Stimulated activated effector memory CD8-positive, alpha-beta T cell treated with anti-CD3 and anti-CD28 coated beads, Interleukin-12 subunit alpha, Interleukin-12 subunit beta, amount 100 ng/mL, for 72 hours (primary cell): ENCODE measurements at places on chromosomes 4 and X.

- DNase-seq: no peak
These were observed 51.7 kb upstream of the C1QTNF7 start for GRCh38 chr4:15376145-15376544.

GRCh38 chr4:187070158-187070557 lies 346.5 kb upstream of the FAT1 start:
- no peak for DNase-seq

GRCh38 chrX:47560179-47560933 lies 649 bp upstream of the ARAF start:
- no peak for DNase-seq

- DNase-seq: no peak
These were observed 155.8 kb downstream of the PPP3CA start for GRCh38 chr4:101191302-101192098.

GRCh38 chr4:155032521-155033229 lies 175.8 kb upstream of the NPY2R start:
- no peak for DNase-seq

GRCh38 chr4:161702287-161702686 lies 461.5 kb downstream of the FSTL5 start:
- DNase-seq: no peak

DNA sequence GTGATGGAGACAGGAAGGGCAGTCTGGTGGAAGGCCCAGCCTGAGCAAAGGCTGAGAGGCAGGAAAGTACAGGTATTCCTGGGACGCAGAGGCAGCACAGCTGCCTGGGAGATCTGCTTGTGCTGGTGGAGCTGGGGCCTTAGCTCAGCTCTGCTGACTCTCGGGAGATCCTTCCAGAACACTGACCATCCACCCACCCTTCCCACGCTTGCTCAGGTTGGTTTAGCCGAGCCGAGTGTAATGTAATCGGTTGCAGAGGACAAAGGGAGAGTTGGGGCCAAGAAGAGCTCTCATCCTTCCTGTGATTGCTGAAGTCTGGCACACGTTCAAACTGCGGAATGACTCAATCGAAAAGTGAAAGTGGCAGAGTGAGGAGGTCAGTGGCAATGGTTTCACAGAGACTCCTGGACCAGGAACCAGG lies 43.1 kb upstream of the GPR78 start:
- no peak for DNase-seq

GRCh38 chrX:148412006-148412405 lies 88.4 kb upstream of the AFF2 start:
- DNase-seq: no peak

- no peak for DNase-seq
These were observed 621.1 kb downstream of the BCOR start for GRCh38 chrX:39476604-39477021.

DNA sequence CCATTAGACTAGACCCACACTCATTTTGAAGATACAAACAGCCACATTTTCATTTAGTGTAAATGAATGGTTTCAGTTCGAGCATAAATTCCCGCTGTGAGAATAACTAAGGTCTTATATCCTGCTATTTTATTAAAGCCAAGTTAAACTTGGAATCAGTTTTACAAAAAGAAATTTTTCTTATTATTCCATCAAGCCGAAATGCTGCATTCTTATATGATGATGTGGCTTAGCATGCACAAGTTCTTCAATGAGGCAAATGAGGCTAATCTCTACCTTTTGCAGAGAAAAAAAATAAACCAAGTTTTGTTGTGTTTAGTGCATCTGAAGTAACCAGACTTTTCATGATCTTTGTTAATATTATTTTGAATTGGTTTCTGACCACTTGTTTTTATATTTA lies 953.9 kb upstream of the PCDH10 start:
- DNase-seq: no peak

- no peak for DNase-seq
These were observed 40.9 kb downstream of the KDM6A start for GRCh38 chrX:44913656-44914531.

GRCh38 chr4:62898115-62898514 lies 1511.1 kb downstream of the TECRL start:
- DNase-seq: no peak

- no peak for DNase-seq
These were observed 11.0 kb upstream of the EIF4E start for GRCh38 chr4:98939892-98940298.

DNA sequence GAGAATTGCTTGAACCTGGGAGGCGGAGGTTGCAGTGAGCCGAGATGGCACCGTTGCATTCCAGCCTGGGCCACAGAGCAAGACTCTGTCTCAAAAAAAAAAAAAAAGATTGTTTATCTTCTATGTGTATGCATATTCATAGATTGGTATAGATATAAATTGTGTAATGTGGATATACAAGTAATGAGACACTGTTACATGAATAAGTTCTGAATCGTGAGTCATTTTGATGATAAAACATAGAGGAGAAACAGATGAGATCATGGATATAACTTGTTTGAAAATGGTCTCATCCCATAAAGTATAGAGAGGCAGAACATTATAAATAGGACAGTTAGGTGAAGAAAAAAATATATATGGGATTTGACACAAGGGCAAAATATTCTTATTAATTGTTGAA lies 628.0 kb downstream of the IL1RAPL1 start:
- no peak for DNase-seq

- no peak for DNase-seq
These were observed 1999.1 kb upstream of the ADGRL3 start for GRCh38 chr4:59200992-59201391.

DNA sequence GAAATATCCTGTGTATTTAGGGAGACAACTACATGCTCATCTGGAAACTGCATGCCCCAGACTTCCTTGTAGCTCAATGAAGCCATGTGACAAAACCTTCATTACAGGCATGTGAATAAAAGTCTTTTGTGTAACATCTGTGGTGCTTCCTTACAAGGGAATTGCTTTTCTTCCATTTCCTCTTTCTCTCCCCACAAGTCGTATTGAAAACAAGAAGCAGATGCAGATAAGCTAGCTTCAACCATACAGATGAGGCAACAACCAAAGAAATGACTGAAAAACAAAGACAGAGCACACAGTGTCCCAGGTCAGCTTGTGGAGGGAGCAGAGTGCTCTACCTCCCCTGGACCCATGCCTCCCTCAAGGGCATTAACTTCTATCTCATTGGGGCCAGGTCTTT lies 115.8 kb upstream of the INPP4B start:
- no peak for DNase-seq

GRCh38 chr4:121030131-121030530 lies 42.2 kb downstream of the NDNF start:
- DNase-seq: no peak

DNA sequence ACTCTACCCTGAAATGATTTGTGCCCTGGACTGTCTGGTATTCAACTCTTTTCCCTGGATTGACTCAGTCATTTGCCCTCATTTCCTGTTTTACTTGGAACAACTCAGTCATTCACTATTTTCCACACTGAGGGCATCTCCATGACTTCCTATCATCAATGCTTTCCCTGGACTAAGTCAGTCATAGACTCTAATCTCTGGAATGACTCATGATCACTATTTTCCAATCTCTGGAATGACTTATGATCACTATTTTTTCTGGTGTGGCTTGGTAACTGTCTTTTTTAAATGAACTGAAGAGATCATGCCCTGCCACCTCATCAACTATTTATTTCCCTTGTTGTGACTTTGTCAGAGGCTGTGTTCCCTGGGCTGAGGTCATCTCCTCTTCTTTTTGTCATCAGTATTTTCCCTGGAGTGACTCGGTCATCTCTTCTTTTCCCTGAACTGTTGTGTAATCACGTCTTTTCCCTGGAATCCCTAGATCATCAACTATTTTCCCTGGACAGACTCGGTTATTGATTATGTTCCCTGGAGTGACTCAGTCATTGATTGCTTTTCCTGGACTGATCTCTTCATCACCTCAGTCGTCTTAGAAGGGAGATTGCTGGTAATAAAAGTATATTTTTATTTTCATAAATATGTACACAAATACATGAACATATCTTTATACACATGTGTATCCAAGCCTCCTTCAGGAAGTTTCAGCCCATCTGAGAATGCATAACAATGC lies 327.1 kb upstream of the VCX start:
- no peak for DNase-seq

DNA sequence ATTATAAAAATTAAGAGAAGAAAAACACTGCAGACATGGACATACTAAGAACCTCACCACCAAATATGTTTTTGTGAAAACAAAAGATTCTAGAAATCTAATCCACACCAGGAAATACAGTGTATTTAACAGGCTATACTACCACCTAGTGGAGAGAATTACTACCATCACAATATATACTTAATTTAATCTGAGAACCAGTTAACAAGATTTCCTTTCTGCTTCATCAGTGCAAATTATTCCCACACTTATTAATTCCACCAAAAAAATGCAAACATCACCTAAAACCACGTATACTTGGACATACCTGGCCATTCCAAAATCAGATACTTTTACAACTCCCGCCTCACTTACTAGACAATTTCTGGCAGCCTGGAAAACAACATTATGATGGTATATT lies 7.0 kb upstream of the TXK start:
- DNase-seq: no peak

DNA sequence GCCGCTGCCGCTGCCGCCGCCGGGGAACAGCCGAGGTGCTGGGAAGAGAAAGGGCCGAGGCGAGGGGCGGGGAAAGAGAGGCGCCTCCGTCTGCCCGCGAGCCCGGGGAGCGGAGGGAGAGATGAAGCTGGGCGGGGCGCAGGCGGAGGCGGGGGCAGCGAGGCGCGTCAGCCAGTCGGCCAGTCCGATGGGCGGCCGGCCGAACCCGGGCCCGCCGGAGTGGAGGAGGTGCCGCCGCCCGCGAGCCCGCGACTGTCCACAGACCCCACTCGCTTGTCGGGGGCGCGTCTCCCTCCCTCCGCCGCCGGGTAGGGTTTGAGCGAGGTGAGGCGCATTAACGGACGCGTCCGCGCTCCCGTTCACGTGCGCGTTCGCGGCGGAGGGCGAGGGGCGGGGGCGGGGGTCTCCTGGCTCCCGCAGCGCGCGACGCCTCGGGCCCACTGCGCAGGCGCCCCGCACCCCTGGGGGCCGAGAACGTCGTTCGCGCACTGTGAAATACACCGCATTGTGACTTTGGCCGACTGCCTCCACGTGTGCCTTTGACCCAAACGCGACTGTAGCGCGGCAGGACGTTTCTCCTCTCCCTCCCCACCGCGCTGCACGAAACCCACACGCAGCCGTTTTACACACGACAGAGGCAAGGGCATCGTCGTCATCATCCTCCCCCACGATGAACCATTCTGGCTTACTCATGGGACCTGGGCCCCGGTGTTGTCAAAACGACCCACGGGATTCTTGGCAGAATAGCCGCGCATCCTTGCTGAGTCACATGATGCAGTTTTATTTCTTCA lies at the start of gene NUDT11:
Gene NUDT11, minus strand, starts transcription at position 92 of the 791 bp plus-strand sequence. CDS start 148 bp downstream, outside the sequence.
- peak; percentile 11 for DNase-seq

- DNase-seq: no peak
These were observed 555.4 kb upstream of the PITX2 start for GRCh38 chr4:111178231-111178630.

DNA sequence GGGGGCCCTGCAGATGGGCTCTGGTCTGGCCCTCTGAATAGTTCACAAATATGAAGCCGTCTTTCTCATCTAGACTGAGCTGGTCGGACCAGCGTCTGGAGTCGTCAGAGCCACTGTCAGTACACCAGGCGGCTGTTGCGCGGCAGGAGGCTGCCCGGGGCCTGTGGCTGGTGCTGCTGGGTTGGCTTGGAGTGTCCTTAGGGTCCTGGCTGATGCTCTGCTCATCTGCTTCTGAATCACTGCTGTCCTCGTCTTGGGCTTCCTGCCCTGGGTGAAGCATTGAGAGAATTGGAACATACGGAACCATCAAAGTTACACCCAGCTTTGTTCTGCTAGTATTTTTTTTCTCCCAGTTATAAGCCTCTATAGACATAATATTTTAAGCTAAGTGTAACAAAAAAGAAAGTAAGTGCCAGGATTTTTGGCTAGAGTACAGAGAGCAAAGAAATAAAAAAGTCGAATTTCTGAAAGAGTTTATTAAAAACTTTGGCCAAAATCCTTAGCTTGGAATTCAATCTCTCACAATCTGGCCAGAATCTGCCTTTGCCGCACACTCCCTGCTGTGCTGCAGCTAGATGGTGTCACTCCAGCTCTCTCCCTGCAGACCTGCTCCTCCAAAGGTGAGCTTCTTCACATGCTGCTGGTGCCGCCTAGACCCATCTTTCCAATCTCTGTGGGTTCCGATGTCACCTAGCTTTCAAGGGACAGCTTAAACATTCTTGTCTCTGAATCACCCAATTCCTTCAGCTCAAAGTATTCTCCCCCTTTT lies 96.2 kb downstream of the CDS1 start:
- no peak for DNase-seq

- DNase-seq: no peak
These were observed 23.7 kb downstream of the FAM114A1 start for GRCh38 chr4:38891051-38891983.

DNA sequence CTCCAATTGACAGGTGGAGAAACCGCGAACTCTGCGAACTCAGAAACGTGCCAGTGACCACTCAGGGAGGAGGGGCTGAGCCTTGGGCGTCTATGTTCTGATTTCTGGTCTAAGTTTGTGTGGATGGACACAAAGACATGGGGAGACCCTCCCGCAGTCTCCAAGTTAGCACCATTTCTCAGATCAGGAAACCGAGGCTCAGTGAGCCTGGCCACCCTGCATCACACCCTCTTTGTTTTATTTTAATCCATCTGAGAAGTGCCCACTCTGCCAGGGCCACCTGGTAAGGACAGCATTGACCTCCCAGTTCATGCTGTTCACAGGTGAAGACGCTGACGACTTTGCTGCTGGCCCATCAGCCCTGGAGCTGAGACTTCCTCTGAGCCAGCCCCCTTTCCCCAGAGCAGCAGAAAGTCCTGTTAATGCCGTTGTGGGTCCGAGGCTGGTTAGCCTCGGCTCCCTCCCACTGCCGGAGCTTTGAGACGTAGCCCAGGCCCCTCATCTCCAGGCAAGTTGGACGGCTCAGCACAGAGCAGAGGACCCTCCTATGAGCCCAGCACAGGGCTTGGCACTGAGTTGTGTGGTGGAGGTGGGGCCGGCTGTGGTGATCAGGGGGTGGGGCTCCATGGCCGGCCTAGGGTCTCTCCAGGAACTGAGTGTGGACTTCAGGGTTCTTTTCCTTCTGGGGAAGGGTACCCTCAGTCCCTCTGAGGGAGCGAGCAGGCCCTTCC lies 43.7 kb downstream of the PSAPL1 start:
- no peak for DNase-seq

GRCh38 chrX:53684415-53685192 lies 1.9 kb downstream of the HUWE1 start:
- no peak for DNase-seq

- no peak for DNase-seq
These were observed 44.6 kb downstream of the C4orf50 start for GRCh38 chr4:5973486-5974220.

GRCh38 chrX:11960031-11960430 lies 178.2 kb upstream of the FRMPD4 start:
- DNase-seq: no peak

- no peak for DNase-seq
These were observed 72.3 kb downstream of the GRIA3 start for GRCh38 chrX:123256378-123256777.

DNA sequence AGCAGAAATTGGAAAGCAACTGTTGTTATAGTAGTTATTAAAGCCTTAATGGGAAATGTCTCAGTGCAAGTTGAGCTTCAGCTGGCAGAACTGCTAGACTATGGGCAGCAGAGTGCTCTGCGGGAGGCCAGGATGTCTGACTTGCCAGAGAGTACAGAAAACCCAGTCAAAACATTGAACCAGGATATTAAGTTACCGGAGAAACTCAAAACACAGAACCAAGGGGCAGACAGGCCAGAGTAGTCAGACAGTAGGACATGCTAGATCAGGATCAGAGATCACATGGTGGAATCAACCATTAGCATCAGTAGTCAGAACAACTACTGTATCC lies 72.9 kb upstream of the TNIP3 start:
- DNase-seq: no peak

- DNase-seq: no peak
These were observed 39.7 kb upstream of the LRPAP1 start for GRCh38 chr4:3571921-3572320.
